CD4-positive, alpha-beta memory T cell (primary cell): ENCODE measurements at places on chromosomes 7 and 10. TPM values are rescaled to one million over a fixed set of nuclear protein-coding genes. Genes with fewer than 3 reads are reported as not detected.

- DNase-seq = no peak
These were observed 39.1 kb upstream of the DIP2C start for GRCh38 chr10:728603-729002.

GRCh38 chr10:28849821-28850220 lies 172.5 kb downstream of the BAMBI start:
- DNase-seq = no peak

The PMS2 gene
- 14.2 TPM for polyA plus RNA-seq

The SKIDA1 gene
- 0.94 TPM for polyA plus RNA-seq
